ENCODE measurements at places on chromosomes 11 and 22.

- peak; percentile 66 for DNase-seq
These were observed 96.1 kb downstream of the MAML2 start for GRCh38 chr11:96246718-96247552.

- no peak for DNase-seq
These were observed 252.5 kb downstream of the ST3GAL4 start for GRCh38 chr11:126607776-126608541.

DNA sequence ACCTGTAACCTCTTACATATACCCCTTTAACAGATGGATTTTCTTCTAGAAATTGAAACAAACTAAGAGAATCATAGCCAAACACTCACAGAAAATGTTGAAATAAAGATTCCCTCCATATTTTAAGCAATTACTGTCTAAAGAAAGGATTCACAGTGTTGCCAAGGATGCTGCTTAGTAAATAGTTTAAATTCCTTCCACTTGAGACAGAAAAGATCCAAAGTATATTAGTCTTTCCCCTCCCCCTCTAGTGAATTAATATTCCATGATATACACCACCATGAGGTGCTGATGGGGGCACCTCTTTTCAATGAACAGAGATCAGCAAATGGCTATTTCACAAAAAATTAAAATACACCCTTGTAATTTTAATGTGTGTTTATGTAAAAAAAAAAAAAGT is 186.8 kb downstream of the SOX6 start:
- DNase-seq: no peak

GRCh38 chr22:44570476-44571445 is 72.7 kb upstream of the RTL6 start:
- DNase-seq: no peak

GRCh38 chr11:28773606-28774005 is 665.4 kb downstream of the METTL15 start:
- no peak for DNase-seq

Data from Daoy (cell line).